ENCODE measurements at places on chromosomes 7 and 10. TPM values are rescaled to one million over a fixed set of nuclear protein-coding genes. Genes with fewer than 3 reads are reported as not detected.

Gene KCNMA1
- total RNA-seq = 32.8 TPM

Gene TMEM184A
- total RNA-seq = 1.7 TPM

DNA sequence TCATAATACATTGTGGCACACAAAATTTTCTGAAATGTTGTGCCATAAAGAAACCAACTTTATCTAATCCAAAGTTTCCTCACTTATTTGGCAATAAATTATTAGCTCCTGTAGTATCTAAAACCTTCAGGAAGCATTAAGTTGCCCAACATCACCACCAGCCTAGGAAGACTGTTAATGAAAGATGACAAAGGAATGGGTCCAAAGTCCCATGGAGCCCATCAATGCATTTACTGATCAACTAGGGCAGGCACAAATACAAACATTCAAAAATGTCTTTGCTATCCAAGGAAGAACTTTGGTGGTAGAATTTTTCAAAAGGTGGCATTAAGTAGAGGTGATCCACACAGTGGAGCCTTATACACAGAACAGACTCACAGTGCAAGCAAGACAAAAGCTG lies 4.5 kb downstream of the GRB10 start:
- no peak for DNase-seq

- DNase-seq = no peak
These were observed 88.6 kb downstream of the LYZL1 start for GRCh38 chr10:29377333-29377961.

- no peak for DNase-seq
These were observed 163.6 kb upstream of the PTN start for GRCh38 chr7:137507096-137507495.

Gene UNCX
- total RNA-seq = not detected

Gene PTF1A
- total RNA-seq = not detected

DNA sequence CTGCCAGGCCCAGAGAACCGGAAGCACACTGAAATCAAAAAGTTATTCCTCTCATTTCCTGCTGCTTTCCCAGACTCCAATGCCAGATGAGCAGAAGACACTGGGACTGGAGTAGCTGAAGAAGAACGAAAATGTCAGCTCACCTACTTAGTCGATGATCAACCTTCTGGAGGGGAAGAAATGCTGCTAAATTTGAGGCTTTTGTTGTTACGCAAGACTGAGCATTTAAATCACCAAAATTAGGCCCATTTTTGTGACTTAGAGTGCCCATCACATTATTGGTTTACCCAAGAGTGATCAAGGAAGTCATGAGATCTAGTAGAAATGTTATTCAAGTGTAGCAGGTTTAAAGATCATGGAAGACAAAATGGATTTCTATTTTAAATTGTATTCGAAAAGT lies 182.1 kb upstream of the PLXDC2 start:
- no peak for DNase-seq

Gene RHOBTB1
- 5.6 TPM for total RNA-seq

DNA sequence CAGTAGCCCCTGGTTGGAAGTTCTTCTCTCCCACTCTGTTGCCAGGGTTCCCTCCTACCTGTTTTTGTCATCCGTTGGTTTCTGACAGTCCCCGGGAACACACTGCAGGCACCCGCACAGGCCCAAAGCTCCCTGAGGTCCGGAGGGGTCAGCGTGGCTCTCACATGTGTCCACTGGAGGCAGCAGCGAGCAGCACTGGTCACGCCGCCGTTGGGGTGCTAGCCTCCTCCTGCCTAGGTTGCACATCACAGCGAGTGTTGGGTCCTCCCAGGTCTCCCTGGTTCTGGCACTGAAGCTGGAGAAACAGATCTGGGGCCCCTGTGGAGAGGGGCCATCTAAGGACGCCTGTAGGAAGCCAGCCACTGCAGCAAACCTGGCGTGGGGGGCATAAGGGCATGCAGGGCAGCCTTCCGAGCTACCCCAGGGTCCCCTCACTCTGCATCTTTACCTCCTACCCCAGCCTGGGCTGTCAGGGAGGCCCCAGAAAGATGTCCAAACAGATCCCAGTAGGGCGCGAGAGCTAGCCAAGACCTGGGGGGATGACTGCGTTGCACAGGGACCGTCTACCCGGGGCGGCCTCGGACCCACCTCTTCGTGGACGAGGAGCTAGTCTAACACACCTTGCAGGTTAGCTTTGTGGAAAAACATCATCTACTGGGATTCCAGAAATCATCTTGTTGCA lies 28.9 kb downstream of the LRRC27 start:
- no peak for DNase-seq

DNA sequence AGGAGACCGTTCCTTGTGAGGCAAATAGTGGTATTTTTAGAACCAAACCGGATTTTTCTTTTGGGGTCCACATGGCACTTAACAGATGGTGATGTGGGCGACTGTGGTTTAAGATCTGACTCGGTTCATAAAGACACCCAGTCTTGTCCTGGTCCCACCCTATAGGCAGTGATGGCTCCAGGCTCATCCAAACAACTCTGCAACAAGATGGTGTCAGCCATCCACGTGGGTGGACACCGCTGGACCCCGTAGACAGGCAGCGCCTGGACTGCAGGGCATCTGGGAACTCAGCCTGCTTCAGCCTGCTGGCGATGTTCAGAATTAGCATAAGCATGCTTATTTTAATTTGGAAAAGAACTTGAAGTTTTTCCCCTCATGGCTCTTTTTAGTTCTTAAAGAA lies 258.4 kb upstream of the FZD1 start:
- no peak for DNase-seq

DNA sequence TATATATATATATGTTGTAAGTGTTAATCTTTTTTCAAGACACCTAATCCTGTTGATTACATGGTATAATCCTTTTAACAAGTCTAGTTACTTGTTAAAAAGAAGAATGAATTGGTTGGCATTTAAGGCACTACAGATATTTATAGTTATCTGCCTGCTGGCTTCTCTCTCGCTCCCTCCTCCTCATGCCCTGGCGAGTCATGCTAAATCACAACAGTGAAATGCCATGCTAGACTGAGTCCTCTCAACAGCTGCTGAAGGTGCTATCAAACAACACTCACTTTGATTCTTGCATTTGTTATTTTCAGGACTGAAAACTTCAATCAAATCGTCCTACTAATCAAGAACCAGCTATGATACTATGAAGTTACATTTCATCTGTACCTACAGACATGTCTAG lies 15.4 kb downstream of the NRAP start:
- no peak for DNase-seq

- peak; percentile 15 for DNase-seq
These were observed 519.1 kb upstream of the ANKRD30A start for GRCh38 chr10:36606234-36606839.

DNA sequence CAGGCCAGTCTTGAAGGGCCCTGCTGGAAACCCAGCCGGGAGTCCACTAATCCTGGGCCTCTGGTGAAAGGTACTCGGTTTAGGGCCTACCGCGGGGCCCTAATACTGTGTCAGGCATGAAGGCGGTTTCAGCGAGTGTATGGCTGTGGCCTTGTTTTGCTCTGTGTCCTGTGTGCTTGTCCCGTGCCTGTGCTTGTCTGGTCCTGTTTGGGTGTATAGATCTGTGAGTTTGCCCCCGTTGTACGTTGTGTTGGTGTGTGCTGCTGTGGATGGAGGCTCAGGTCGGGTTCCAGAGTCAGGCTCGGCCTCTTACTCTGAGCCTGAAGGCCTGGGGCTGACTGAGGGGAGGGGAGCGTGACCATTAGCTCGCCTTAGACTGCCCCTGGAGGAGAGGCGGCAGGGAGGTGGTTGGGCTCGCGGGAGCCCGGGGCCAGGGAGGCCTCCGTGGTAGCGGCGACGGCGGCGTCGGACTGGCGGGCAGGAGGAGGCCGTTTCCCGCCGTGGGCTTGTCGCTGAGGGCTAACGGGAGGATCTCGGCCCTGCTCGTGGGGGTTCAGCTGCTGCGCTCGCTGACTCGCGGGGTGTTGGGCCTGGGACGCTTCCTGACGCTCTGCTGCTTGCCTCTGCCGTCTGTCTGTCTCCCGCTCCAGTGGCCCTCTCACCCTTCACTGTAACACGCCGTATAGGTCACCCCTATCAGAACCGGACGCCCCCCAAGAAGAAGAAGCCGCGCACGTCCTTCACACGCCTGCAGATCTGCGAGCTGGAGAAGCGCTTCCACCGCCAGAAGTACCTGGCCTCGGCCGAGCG lies 2.6 kb downstream of the TLX1 start:
- no peak for DNase-seq

- DNase-seq = no peak
These were observed 33.1 kb downstream of the MASTL start for GRCh38 chr10:27188259-27188658.

DNA sequence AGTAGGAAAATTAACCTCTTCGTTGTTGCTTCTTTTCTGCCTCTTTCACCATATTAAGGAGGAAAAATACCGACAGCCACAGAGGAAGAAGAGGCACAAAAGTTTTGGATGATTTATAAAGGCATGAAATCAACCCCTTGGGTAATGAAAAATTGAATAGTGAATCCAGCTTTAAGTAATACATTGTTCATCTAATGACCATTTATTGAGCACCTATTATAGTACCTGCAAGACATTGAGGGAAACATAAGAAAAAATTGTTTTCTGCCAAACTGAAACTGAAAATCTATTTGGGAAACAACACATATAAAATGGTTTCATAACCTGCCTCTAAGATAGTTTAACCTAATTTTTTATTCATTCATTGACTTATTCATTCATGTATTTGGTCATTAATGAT lies 8.2 kb downstream of the ECHDC3 start:
- DNase-seq = no peak

- peak; percentile 37 for DNase-seq
These were observed 584 bp upstream of the ZMIZ1 start for GRCh38 chr10:79068203-79068561.

Gene RBP3
- total RNA-seq = not detected

DNA sequence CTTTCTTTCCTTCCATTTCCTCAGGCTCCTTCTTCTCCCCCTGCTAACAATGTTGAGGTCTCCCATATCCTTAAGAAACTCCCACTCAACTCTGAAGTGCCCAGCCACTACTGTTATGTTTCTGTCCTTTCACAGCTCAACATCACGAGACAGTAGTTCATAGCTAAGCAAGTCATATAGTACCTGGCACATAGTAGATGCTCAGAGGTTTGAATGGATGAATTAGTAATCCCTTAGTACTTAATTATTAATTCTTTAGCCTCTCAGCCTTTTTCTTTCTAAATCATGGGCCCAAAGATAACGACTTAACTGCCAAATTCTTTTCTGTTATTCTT lies 22.6 kb downstream of the CSGALNACT2 start:
- no peak for DNase-seq

- DNase-seq = peak; percentile 33
These were observed 812 bp downstream of the DOCK1 start for GRCh38 chr10:126905776-126906703.

- no peak for DNase-seq
These were observed 28.8 kb downstream of the RRP12 start for GRCh38 chr10:97372233-97372875.

Gene ITGB8
- total RNA-seq = 32.9 TPM

DNA sequence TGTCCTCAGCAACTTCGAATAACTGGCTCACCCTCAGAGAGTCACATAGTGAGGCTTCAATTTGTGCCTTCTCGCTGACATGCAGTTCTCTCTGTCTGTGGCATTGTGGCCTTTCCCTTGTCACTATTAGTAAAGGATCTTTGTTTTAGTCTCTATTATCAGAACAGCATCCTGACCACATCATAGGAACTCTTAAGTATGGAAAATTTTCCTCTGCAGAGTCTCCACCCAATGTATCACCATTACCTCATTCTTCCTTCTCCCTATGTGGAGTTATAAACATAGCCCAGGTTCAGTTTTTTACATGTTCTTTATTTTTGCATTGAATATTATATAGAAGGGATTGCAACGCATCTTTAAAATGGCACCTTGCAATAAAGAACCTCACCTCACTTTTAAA lies 112.9 kb downstream of the FAM107B start:
- no peak for DNase-seq

DNA sequence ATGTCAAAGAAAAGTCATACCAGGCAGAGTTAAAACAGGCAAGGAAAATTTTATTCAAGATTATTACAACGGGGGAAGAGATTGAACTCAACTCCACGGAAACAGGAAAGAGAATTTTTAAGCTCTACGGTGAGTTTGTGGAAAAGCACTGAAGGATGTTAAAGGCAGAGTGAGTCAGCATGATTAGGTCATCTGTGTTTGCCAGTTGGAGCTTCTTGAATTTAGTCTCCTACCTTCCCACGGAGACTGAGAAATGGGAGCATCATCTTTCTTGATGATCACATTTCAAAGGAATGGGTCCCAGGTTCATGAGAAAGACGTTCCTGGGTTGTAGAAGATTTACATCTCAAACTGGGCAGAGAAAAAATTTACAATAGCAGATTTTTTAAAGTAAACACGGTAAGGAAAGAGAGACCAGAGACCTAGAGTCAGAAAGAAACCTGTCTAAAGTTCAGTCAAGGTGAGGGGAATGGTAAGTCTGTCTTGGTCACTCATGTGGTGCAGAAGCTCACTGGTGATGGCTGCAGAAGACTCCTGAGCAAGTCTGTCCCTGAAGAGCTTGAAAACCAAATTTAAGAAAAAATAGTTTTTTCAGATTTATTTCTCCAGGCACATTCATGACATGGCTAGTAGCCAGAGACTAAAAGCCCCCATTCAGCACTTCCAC lies 516.9 kb upstream of the LRRN3 start:
- DNase-seq = no peak

GRCh38 chr10:103847909-103848468 lies 7.4 kb downstream of the SH3PXD2A start:
- DNase-seq = peak; percentile 17

DNA sequence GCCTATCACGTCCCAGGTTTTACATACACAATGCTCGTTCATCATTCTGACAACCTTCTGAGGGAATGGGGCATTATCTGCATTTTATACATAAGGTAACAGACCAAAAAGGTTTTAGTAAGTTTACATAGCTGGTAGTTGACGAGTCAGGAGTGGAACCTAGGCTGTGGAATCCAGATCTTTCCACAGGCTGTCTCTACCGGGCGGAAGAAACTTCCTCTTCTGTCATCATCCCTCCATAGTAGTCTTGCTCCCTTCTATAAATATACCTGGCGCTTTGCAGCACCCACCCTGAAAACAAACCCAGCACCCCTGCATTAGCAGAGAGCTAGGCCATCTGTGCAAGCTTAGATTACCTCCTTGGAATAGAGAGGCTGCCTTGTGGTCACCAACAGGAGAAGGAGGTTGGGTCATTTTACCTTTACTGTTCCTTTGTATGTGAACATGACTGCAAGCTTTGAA lies 1.3 kb downstream of the TSPAN13 start:
- DNase-seq = no peak

DNA sequence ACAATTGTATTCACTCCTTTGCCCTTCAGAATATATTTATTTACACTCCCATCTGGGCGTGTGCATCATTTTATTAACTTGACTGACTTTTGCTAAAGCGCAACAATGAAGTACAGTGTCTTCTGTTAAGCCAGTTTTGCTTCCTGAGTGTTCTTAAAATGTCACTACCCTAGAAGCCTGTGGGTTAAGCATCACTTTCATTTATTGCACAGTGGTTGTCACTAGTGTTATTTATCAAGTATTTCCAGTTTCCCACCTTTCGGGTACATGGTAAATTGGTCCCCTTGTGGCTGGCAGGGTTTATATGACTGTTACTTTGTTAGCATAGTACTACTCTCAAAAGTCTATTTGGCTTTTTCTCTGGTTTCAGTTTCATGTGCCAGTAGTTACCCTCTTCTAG lies 3.3 kb downstream of the HILPDA start:
- no peak for DNase-seq

Gene TAS2R39
- not detected for total RNA-seq

Gene CCDC172
- not detected for total RNA-seq

- DNase-seq = no peak
These were observed 43.8 kb upstream of the CSTF2T start for GRCh38 chr10:51743146-51743545.

GRCh38 chr7:124698964-124699363 lies 66.6 kb downstream of the GPR37 start:
- DNase-seq = no peak

GRCh38 chr7:79876848-79877252 lies 257.8 kb upstream of the GNAI1 start:
- DNase-seq = peak; percentile 68

Gene HMX2
- 1.3 TPM for total RNA-seq

Gene IDE
- 31.7 TPM for total RNA-seq

Data from Daoy (cell line).